Suppressor macrophage treated with lipopolysaccharide for 1 hour (primary cell): ENCODE measurements at places on chromosomes 7 and 10.

- no peak for DNase-seq
Observed at GRCh38 chr7:42981601-42982000, 49.4 kb downstream of the MRPL32 start.

GRCh38 chr7:74293577-74293908 lies 4.3 kb downstream of the CLIP2 start:
- DNase-seq = no peak

DNA sequence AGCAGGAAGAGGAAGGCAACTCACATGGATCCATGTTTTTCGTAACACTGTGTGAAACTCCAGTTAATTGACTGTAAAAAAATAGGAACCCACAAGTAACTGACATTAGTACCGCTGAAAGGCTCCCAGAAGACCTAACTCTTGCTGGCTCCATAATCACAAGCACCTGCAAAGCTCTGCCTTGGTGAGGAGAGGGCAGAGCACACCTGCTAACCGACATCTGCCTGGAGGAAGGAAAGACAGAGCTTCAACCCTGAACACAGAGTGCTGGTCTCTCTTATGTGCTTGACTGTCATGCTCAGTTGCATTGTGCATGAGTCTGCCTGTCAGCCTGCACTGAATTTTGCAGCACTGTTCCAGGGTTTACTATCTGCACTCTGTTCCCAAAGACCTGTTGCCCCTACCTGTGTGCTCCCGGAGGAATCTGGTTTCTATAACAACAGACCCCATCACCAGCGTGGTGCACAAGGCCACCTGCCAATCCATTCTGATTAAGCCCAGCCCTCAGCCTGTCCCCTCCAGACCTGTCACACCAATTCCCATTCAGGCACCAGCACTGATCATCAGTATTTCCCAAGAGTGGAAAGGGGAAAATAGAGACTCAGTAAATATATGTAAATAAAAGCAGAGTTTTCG lies 63.1 kb upstream of the ANKRD1 start:
- DNase-seq = peak; percentile 23

DNA sequence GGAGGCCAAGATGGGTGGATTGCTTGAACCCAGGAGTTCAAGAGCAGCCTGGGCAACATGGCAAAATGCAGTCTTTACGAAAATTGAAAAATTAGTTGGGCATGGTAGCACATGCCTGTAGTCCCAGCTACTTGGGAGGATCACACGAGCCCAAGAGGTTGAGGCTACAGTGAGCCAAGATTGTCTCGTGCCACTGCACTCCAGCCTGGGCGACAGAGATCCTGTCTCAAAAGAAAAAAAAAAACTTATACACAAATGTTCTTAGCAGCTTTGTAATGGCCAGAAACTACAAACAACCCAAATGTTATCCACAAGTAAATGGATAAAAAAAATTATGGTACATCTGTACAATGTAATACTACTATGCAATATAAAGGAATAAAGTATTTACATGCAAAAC lies 12.6 kb downstream of the NT5C2 start:
- no peak for DNase-seq

- DNase-seq = peak; percentile 54
Observed at GRCh38 chr7:66050990-66051448, 24.6 kb upstream of the ASL start.

- DNase-seq = no peak
Observed at GRCh38 chr10:100345570-100346330, 1.3 kb upstream of the SCD start.

GRCh38 chr7:1362301-1362700 lies 97.0 kb downstream of the MICALL2 start:
- no peak for DNase-seq

GRCh38 chr10:72337039-72337629 lies 17.6 kb downstream of the DNAJB12 start:
- peak; percentile 85 for DNase-seq
